ENCODE measurements at places on chromosomes 5 and 9.
A peak's percentile ranks its signal among the peaks of the same experiment; 100 is the strongest.

DNA sequence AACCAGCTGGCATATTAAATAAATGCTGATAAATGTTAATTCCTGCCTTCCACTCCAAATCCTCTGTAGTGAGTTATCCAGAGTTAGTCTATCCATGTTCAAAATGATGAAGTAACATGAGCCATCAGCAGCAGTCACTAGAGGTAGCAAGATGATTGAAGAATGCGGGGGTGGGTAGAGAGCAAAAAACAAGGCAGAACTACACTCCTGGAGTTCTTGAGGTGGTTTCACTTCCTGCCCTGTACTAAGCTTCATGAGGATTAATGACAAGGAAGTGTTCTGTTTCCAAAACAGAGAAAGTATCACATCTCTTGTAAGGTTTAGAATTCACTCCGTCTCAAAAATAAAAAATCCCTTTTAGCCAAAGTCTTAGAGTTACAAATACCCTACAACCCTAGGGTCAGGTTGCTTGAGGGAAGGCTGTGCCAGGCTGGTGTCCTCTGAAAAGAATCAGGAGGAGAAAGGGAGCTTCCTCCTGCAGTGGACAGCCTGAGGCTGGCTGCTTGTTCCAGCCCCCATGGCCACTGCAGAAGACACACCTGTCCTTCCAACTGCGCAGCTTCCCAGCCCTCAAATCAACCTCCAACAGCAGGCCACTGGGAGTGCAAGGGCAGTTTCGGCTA is 180.2 kb downstream of the DENND1A start:
- DNase-seq = no peak

DNA sequence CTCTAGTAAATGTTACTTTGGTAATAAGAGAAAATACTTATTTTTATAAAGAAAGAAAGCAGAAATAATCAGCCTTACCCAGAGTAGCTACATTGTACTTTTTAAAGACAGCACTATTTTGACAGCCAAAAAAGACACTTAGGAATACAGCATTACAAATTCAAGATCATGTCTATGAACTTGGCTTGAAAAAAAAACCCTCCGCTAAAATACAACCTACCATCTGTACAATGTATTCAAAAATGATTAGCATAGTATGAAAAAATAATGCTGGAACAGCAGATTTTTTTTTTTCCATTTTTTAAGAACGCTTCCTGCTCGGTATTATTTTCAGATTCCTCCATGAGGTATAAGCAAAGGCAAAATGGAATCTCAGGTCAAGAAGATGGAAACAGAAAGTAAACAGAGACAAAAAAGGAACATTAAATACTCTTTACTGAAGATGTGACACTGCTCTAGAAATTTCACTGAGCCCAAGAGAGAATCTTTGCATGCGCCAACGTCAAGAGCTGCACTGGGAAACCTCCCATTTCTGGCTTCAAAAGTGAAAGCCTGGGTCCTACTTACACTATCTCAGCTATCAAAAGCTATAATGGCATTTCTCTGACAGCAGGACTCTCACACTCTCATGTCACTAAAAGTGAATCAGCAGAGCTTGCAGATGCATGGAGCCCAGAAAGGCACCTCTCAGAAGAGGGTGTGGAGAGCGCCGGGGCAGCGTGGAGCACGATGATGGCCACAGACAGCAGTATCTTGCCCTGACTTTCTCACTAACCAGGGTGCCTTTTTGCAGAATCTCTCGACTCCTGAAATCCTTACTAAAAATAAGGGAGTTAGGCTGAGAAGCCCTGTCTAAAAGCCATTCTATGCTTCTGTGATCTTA is 167.4 kb downstream of the ELAVL2 start:
- no peak for DNase-seq

- no peak for DNase-seq
These were observed 99.6 kb upstream of the CAST start for GRCh38 chr5:96562614-96563013.

- DNase-seq = no peak
These were observed 125.1 kb upstream of the COL5A1 start for GRCh38 chr9:134516464-134516863.

DNA sequence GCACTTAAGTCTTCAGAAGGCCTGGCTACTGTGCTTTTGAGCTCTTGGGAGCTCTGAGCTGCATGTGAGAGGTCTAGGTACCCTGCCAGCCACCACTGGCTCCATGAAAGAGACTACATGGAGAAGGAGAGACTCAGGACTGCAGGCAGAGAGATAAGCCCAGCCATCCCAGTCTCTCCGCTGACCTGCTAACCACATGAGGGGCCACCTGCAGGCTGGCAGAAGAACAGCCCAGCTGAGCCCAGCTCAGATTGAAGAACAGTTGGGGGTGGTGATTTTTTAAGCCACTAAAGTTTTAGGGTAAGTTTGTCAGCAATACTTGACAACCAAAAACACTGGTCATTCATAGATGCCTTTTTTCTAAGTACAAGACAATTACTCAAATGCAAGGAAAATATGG is 205.0 kb upstream of the PRDM9 start:
- no peak for DNase-seq

- DNase-seq = no peak
These were observed 3.3 kb upstream of the SNX18 start for GRCh38 chr5:54514291-54514690.

GRCh38 chr5:10600626-10601245 is 36.9 kb downstream of the ANKRD33B start:
- peak; percentile 87 for DNase-seq

- no peak for DNase-seq
These were observed 6.6 kb downstream of the CDX1 start for GRCh38 chr5:150173161-150173560.

GRCh38 chr5:116449458-116449857 is 125.2 kb downstream of the SEMA6A start:
- DNase-seq = no peak

DNA sequence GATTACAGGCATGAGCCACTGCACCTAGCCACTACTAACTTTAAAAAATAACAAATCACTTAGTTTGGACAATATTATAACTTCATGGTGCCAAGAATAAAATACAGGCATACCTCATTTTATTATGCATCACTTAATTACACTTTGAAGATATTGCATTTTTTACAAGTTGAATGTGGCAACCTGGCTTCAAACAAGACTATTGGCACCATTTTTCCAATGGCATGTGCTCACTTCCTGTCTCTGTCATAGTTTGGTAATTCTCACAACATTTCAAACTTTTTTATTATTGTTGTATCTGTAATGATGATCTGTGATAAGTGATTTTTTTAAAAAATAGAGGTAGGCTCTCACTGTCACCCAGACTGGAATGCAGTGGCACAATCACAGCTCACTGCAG is 49.9 kb upstream of the ERBIN start:
- no peak for DNase-seq

DNA sequence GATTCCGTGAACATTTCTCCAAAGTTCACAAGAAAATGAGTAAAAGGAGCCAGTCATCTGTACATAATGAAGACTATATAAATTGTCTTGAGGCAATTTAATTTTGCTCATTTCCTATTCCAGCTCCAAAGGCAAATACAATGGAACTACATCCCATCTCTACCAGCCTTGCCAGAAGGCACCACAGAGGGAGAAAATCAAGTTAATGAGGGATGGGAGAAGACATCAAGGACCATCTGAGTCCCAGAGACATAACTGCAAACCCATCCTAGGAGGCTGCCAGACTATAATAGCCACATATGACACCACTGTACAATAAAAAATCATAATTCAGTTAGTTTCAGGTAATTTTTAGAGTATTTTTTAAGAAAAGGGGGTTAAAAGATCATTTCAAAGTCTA is 136.3 kb upstream of the RGMB start:
- DNase-seq = peak; percentile 78

- DNase-seq = no peak
These were observed 55.9 kb upstream of the STXBP1 start for GRCh38 chr9:127555840-127556820.

- DNase-seq = no peak
These were observed 297.5 kb upstream of the GRIN3A start for GRCh38 chr9:102035929-102036328.

DNA sequence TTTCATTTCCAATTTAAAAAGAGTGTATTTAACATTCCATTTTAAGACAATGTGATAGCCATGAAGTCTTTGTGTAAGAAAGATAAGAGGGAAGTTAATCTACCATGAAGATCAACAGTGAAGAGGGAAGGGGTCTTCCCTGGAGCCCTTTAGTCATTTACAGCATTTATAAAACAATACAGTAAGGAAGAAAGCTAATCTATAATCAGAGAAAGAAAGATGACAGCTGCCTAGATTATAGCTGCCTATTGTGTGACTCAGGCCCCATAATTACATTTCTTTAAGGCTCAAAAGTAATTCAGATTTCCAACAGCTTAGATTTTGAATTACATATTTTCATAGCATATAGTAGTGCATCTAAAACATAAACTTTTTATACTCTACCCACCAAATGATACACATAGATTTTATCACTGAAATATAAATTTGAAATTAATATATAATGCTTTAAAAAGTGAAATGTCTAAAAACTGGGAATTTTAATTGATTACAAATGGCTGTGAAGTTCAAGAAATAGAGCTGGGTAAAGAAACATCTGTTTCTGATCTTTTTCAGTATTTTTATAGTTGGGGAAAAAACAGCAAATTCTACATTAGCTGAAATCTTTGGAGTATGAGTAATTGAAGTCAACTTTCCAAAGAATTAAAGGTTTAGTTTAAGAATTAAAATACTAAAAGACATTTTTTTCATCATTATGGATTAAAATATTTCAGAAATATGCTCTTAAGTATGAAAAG is 89.6 kb downstream of the RIC1 start:
- no peak for DNase-seq

DNA sequence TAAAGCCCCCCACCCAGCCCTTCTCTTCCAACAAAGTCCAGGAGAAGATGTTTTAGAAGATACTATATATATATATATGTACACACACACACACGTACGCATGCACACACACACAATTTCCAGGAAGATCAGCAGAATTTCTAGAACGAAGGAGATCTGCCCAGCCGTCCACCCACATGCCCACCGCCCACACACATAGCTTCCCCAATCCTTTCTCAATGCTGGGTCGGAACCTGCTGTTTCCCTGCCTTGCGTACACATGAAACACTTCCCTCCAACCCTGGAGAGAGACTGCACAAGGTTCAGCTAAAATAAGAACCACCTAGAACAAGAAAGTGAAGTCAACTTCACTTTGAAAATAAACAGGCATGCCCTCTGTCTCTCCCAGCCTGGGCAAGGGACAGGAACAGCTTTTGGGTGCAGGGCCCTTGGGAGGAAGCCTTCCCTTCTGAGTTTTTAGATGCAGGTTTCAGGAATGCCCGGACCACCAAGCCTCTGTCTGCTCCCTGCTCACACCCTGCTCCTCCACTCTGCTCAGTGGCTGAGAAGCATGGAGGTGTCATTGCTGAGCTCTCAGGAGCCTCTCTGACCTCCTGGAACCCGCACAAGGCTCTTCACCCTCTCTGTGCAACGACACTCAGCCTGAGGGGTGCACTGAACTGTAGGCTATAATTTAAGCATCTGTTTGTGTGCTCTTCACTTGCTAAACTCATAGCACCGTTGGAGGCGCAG is 149.4 kb downstream of the C5orf15 start:
- no peak for DNase-seq
